ENCODE measurements at places on chromosomes 3 and 15.

- DNase-seq, result peak; percentile 86
Measured at GRCh38 chr15:91104111-91104510, 4.1 kb downstream of the SV2B start.

DNA sequence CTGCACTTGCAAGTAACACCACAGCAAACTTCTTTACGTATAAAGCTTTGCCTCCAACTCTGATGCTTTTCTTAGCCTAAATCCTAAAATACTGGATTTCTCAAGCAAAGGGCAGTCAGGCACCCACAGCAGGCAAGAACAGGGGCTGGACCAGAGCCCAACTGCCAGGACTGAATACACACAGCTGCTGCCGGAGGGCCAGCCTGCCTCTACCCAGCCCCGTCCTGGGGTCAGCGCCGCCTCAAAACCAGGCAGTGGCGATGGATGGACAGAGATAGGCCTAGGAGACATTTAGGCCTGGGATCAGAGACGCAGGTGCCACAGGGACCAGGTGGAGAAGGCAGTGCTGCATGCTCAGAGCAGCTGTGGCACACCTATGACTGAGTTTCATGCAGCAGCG lies 47.6 kb upstream of the SEC61A1 start:
- DNase-seq, result peak; percentile 66

- DNase-seq, result no peak
Measured at GRCh38 chr3:116443191-116443661, 2.1 kb downstream of the LSAMP start.

GRCh38 chr15:89747708-89748682 lies 3.1 kb downstream of the MESP1 start:
- no peak for DNase-seq

- DNase-seq, result no peak
Measured at GRCh38 chr15:69703532-69704187, 251.0 kb downstream of the RPLP1 start.
